ENCODE measurements at places on chromosomes 6 and 20. TPM values are rescaled to one million over a fixed set of nuclear protein-coding genes. Genes with fewer than 3 reads are reported as not detected.

GRCh38 chr20:13277663-13278295 lies 56.7 kb downstream of the ISM1 start:
- DNase-seq, result no peak

DNA sequence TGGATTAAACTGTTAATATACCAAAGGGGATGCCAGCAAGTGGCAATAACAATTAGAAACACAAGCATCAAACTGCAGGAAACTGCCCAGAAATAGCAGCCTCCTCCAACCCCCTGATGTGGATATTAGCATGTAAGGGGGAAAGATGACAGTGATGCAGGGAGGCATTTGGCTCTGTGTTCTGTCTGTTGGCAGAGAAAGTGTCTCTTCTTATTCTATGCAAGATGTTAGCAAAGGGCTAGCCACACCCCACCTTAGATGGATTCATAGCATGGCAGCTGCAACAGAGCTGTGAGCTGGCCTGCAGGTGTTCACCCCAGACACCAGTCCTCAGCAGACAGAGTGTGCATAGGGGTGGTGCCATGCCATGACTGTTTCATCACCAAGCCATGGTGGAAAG lies 38.0 kb downstream of the SCP2D1 start:
- DNase-seq, result no peak

DNA sequence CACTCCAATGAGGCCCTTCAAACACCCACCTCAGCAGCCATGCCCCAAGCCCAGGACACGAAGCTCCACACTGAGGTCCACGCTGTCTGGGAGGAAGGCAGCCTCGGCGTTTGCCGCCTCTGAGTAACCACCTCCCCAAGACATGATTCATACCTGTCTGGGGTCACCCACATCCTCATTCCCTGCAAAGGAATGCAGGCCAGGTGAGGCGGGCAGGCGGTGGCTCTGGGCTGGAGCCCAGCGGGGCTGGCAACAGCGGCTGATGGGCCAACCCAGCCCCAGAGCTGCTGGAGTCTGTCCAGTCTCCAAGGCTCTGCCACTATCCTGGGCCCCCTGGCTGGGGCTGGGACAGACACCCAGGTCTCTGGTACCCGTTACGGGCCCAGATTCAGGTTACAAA lies 14.8 kb downstream of the PMEPA1 start:
- no peak for DNase-seq

GRCh38 chr6:129146902-129147301 lies 264.0 kb downstream of the LAMA2 start:
- no peak for DNase-seq

GRCh38 chr6:35486005-35486925 lies 10.6 kb downstream of the TEAD3 start:
- peak; percentile 92 for DNase-seq

HSPA1L gene
- not detected for total RNA-seq

Measured in transverse colon (tissue), 4 donors.